ENCODE measurements at places on chromosomes 2 and 18. TPM values are rescaled to one million over a fixed set of nuclear protein-coding genes. Genes with fewer than 3 reads are reported as not detected.

The DYSF gene
- 123 TPM for total RNA-seq

DNA sequence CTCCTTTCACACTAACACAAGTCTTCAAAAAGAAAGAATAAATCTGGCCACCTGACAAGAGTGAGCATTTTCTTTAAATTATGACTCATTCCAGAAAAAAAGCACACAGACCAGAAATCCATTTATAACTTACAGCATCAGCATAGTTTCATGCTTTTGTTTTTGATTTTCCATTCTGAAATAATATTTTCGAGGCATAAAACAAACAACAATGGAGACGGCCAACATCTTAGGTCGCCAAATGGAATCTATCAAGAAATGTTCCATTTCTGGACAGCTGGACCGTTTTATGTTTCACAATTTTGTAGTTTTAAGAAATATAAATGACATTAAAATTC is 165.4 kb upstream of the ZFP36L2 start:
- H3K4me3 ChIP-seq, result no peak overlapping the region
- peaks cover 34% of the 10 kb centered on the region for H3K4me1 ChIP-seq
- no peak overlapping the region for H3K27ac ChIP-seq
- H3K36me3 ChIP-seq, result peaks cover 4% of the 10 kb centered on the region
- no peak for DNase-seq

- H3K4me1 ChIP-seq, result no peaks in the 10 kb centered on the region
- H3K36me3 ChIP-seq, result no peaks in the 10 kb centered on the region
- H3K27ac ChIP-seq, result no peak overlapping the region
These were observed 175.6 kb downstream of the SUCLG1 start for GRCh38 chr2:84283506-84283905.

DNA sequence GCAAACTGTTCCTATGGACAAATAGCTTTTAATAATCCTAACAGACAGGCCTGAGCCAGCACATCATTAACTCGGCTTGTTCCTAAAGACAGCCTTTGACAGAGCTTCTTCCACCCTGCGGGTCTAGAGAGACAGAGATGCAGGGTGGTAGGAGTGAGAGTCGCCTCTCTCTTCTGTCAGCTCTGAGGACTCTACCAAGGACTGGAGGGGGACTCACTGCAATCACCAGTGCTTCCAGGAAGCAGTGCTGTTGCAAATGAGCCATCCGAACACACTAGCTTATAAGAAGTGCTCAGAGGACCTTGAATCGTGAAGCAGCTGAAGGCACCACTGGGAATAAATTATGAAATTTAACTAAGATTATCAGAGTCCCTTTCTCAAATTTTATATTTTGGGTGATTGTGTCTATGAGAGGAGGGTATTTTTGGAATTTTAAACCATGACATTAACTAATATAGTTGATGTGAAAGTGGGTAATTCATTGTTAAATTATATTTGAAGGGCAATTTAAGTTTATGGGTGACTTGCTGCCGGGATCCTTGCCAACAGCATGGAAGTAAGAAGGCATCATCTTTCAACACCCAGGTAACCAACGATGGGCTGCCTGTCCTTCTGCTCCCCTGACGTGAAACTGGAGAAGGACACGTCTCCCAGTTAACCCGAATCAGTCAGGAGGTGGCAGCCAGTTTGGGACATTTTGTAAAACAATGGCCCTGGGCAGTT is 43.6 kb upstream of the PXDN start:
- H3K27ac ChIP-seq, result no peak overlapping the region
- H3K4me1 ChIP-seq, result peaks cover 5% of the 10 kb centered on the region
- H3K4me3 ChIP-seq, result no peak overlapping the region

GRCh38 chr2:103898561-103898960 is 955.4 kb upstream of the POU3F3 start:
- H3K27ac ChIP-seq, result no peak overlapping the region
- no peaks in the 10 kb centered on the region for H3K36me3 ChIP-seq
- no peaks in the 10 kb centered on the region for H3K4me1 ChIP-seq
- no peaks in the 10 kb centered on the region for H3K27me3 ChIP-seq
- no peak for DNase-seq
- H3K4me3 ChIP-seq, result no peak overlapping the region
